Activated CD4-positive, alpha-beta T cell treated with anti-CD3 and anti-CD28 coated beads, Interleukin-2, amount 10 ng/mL, durations not matched to agents 7 days and 5 days (primary cell): ENCODE measurements at places on chromosomes 7 and 10. TPM values are rescaled to one million over a fixed set of nuclear protein-coding genes. Genes with fewer than 3 reads are reported as not detected.

DNA sequence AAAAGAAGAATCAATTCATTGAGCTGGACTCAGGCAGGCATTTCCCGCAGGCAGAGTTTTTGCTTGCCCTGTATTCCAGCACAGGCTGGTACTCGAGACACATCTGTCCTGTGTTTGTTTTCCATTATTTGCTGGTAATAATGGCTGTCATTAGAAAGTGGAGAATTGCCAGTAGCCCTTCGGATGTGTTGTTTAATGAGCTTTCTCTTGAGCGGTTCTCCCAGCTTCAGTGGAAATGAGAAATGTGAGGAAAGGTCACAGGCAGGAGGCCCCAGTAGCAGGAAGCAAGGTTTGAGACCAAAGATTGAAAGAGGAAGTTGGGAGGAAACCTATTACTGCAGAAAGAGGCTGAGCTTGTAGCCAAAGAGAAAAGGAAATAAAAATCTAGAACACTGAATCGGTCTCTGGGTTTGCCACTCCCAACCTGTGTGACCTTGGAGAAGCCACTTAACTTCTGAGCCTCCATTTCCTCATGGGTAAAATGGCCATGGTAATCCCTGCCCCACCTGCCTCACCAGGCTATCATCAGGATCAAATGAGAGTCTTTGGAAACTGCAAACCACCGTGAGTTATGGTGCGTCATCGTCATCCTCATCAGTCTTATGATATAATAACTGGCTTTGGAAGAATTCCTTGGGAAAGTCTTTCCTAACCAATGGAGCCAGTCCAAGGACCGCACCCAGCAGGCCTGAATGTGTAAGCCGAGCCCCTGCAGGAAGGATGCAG, 67.7 kb downstream of the TACR2 start:
- no peak for DNase-seq

GRCh38 chr7:150377196-150377595, 1.9 kb upstream of the ZNF775 start:
- no peak for DNase-seq

- DNase-seq = peak; percentile 57
Observed at GRCh38 chr7:50304129-50304910, at the start of gene IKZF1. Gene IKZF1 (plus strand): TSS chr7:50304716. CDS start chr7:50319062, 14,346 bp downstream.

DNA sequence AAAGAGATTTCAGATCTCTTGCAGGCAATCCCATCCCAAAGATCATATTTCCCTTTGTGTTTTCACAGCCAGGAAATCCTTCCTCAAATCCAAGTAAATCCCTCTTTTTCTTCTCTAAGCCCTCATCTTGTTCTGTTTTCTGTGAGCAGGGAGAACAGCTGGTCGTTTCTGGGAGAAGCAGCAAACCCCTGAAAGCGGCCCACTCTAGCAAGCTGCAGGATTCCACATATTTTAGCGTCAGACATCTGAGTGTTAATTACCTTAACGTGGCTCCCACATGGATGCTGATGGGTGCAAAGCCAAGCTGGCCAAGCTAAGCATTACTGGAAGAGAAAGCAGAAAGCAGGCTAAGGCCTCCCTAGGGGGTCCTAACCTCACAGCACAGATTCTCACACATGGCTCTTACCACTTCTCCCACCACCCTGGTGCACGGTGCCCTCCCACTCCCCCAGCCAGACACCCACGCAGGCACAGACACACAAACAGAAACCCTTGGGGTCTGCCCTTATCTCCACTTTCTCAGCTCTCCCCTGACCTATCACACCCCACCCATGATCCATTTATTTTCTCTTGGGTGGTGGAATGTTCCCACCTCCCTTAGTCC, 551.0 kb upstream of the AUTS2 start:
- no peak for DNase-seq

DNA sequence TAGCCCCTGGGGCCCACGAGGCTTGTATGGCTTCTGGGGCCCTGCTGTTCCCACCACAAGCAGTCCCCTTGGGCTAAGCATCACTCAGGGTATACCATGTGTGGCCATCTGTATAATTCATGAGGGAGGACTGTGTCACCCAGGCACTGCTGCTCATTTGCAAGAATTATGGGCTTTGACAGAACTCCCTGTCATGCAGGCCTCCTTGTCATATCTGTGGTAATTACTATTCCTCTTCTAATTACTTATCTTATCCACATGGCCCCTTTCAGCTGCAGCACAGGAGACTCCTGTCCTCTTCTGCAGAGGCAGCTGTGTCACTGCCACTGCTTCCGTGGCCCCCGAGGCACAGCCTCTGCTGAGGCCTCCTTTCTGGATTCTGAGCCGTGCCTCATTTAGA, 46.3 kb downstream of the LRMDA start:
- no peak for DNase-seq

- DNase-seq = no peak
Observed at GRCh38 chr10:96236090-96236478, 35.3 kb downstream of the BLNK start.

The ENO4 gene
- total RNA-seq = not detected

DNA sequence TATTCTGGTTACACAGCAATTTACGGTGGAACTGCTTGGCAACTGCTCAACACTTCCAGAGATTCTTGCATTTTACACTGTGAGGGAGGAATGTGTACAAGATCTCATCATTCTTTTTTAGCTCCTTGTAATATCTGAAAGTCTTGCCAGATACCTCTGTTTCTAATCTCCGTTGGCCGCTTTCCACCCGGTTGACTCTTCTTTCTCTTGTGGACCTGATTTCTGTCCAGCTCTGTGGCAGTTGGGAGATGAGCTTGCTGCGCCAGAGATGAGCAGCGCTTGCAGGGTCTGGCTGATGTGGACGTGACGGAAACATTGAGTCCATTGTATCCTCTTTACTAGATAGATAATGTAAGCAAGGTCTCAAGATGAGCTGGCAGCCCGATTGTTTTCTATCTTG, 27.6 kb downstream of the SPAG6 start:
- DNase-seq = no peak

DNA sequence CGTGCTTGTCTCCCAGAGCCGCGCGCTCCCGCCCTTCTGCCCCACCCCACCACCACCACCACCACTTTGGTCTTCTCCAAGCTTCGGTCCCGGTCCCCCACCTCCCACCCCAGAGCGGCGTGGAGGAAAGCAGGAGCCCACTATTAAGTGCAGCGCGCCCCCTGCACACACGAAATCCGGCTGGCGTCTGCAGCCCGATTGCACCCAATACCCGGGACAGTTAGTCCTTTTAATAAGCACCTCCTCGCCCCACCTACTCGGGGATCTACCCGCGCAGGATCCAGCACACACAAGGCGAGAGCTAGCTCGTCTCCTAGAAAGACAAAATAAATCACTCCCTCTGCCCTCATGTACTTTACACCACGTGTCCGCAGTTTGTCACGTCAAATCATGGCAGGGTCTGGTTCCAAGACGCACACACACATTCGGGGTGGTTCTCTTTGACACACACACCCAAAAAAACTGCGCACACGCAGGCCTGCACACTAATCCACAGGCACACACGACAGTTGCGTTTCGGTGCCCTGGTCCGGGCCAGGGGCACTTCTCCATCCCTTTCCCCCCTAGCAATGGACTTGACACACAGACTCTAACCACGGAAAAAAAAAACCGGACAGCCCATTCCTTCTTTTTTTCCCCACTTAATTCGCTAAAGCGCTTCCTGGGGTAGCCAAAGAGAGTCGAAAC, 1.6 kb downstream of the SFMBT2 start:
- peak; percentile 62 for DNase-seq
